Stimulated activated CD8-positive, alpha-beta memory T cell treated with anti-CD3 and anti-CD28 coated beads, Interleukin-7, amount 100 ng/mL, for 1 hour (primary cell): ENCODE measurements at places on chromosomes 7 and 10.

DNA sequence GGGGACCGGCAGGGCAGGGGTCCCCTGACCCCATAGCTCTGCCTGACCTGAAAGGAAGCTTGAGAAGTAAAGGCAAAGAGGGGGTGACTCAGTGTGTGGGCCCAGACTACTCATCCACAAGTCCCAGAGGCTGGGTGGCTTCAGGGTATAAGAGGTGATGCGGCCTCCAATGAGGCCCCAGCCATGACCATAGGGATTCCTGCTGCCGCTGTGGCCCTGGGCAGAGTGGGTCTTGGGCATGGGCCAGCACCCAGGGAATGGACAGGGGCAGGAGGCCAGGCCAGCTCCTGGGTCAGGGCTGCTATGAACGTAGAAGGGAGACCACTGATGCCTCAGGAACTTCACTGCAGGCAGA lies 64.4 kb upstream of the EBF3 start:
- no peak for DNase-seq

DNA sequence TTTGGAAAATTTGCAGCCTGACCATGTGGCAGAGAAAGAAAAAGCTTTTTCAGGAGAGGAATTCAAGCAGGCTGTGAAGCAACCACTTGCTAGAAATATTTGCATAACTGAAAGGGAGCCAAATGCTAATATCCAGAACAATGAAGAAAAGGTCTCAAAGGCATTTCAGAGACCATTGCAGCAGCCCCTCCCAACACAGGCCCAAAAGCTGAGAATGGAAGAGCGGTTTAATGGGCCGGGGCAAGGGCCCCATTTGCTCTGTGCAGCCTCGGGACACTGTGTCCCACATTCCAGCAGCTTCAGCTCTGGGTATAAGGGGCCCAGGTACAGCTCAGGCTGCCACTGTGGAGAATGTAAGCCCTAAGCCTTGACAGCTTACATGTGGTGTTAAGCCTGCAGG lies 918.1 kb upstream of the POT1 start:
- no peak for DNase-seq

GRCh38 chr10:95517536-95518454 lies 43.4 kb downstream of the SORBS1 start:
- DNase-seq = no peak

GRCh38 chr7:140653319-140654108 lies 12.9 kb upstream of the DENND2A start:
- DNase-seq = no peak

DNA sequence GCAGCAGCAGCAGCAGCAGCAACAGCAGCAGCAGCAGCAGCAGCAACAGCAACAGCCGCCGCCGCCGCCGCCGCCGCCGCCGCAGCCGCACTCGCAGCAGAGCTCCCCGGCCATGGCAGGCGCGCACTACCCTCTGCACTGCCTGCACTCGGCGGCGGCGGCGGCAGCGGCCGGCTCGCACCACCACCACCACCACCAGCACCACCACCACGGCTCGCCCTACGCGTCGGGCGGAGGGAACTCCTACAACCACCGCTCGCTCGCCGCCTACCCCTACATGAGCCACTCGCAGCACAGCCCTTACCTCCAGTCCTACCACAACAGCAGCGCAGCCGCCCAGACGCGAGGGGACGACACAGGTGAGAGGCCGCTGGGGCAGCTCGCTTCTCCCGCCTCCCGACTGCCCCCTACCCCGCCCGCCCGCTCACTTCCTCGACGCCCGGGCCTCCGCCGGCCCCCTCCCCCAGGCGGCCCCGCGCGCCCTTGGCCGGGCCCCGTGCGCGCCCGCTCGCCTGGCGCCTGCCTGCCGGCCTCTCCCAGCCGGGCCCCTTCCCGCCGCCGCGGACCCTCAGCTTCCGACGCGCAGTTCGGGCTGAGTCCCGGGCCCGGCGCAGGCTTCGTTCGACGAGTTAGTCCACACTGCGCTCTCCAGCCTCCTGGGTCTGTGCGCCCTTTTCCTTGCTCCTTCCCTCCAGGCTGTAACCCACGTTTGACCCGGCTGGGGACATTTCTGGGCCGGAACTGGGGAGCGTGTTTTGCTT lies 882 bp downstream of the DLX6 start:
- no peak for DNase-seq
